DMS 273 treated with DMSO at 0.1 percent for 48 hours (cell line): ENCODE measurements at places on chromosomes 4 and X.

DNA sequence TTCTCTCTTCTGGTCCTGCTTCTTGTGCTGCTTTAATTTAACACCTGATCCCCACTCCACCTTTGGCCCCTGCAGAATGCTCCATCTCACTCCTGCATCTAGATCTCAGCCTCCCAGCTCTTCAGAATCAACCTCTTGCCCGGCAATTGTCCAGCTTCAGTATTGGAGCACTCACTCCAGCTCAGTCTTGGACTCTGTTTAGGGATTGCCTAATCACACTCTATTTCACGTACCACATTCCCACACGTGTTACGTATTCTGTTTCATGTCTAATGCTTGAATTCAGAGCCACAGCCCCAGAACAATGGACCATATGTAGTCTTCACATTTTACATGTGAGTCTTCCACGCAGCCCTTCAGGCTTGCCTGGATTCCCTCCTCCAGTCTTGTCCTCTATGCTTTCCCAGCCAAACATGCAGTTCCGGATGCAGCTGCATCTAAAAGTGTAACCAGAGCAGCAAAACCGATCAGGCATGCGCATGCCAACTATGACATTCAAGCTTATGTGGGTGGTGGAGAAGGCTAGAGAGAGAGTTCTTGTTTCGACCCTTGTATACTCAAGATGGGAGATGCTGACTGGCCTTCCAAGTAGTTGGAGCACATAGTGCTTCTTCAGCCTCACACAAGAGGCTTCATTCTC, 105.2 kb upstream of the FAM9A start:
- no peak for DNase-seq

DNA sequence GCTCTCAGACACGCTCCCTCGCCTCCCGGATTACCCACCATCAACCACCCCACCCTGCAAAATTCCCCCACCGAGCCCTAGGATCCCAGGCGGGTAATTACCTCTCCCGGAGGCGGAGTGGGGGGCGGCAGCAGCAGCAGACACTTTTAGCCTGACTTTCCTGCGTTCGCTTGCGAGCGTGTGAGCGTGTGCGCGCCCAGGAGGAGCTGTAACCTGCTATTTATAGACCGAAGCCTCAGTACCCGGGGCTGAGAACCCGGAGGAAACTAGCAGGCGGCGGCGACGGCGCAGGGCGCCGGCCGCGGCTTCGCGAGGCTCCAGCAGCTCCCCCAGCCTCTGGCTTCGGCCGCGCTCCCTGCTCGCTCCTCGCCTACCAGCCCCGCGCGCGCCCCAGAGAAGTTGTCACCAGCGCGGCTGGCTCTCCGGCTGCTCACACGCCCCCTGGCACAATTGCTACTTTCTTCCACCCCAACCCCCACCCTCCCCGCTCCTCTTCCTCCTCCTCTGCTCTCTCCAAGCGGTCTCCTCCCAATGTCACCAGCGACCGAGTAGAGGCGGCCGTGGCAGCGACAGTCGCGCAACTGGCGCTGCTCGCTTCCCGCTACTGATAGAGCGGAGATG, at the start of gene INPP4B:
TSS of gene INPP4B (minus strand) at position 194 of the 621 bp plus-strand sequence.
- no peak for DNase-seq

DNA sequence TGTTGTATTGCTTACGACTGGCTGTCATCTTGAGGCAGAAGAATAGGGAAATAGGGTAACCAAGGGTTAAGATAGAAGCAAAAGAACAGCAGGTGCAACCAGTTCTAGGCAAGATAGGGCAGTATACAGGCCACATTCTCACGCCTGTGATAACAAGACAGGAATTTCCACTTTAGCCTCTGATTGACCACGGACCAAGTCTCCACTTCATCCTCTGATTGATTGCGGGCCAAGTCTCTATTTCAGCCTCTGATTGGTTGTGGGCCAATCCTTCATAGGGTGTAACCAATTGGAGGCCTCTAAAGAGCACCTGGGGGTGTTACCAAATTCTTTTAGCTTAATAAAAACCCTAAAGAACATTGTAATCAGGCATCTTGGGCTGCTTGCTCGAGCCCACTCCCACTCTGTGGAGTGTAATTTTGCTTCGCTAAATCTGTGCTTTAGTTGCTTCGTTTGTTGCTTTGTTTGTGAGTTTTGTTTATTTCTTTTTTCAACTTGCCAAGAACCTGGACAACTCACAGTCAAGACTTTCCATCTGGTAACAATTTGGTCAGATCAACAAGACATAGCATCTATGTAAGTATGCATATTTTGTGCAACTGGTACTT, 8.7 kb upstream of the TBC1D9 start:
- no peak for DNase-seq

DNA sequence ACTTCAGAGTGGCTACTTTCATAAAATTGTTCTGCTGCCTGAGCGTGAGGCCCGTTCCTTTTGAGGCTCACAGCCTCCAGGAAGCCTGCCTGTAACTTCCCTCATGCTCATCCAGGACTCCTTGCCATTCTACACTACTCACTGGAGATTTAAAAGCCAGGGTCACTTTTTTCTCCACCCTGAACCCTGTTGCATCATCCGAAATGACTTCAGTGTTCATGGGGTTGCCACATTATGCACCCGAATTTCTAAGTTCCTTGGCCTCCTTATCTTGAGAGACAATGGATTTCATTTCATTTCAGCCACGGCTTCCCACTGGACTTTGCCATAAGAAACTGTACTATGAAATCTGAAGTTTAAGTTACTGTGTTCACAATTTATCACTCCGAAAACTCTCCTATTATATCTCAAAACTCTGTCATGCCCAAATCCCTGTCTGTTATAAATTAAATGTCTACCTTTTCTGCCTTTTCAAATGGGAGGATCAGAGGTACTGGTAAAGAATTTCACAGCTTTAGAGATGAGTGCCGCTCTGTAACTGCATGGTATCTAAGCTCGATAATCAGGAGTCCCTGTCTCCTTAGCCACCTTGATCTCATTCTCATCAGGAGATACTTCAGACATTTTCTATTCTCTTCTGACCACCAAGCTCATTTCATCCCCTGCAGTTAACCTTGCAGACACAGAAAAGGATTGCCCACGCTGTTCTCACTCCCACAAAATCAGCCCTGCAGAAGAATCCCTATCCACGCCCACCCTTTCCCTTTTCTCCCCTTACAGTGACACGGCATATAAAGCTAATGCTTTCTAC, 59.9 kb downstream of the TRIML1 start:
- DNase-seq, result no peak

DNA sequence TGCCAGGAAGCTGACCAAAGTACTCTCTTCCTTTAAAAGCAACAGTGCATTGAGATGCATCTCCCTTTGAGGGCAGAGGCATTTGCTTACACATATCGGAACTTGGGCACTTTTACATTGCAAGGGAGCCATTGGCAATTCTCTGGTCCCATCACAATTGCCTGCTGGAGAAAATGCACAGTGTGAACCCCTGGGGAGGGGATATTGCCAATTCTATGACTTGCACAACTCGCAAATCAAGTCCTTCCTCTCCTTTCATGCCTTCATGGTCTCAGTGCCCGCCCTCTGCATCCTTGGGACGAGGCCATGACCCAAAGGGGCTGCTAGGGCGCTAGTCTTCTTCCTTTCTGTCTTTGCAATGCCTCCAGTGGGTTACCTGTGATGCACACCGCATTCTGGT, 14.9 kb upstream of the PDZD4 start:
- DNase-seq, result no peak

- DNase-seq, result no peak
Measured at GRCh38 chr4:157226601-157227000, 6.1 kb downstream of the GRIA2 start.

DNA sequence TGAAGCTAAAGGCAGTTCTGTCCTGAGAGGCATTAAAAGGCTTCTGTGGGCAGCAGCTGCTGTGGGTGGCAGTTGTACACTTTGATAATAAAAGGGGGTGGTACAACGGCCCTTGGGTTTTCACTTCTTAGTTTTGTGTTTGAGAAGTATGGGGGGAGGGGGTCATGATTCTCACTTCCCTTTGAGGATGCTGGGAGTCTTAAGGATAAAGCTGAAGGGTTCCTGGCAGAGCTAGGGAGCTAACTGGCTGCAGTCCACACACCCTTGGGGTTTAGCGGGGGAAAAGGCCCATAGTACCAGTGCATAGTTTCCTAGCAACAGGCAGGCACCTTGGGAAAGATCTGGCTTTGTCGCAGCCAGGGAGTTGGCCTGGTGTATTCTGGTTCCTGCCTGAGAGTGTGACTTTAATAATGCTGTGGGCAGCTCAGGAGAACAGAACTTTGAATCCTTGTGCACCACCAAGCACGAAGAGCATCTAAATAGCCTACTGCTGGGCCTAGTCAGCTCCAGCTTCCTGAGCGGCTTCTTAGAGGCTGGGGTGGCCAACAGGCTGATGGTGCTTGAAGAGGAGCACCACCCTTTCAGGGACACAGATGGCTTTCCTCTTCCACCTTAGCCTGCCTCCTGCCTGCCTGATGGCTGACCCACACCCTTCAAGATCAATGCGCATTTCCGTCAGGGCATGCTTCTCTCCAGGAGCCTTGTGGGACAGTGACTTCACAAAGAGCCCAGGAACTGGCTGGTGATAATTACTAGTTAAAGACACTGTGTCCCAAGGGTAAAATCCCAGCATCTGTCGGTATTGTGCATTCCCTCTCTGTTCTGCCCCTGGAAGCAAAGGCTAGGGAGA, 12.5 kb downstream of the ZBTB33 start:
- DNase-seq, result no peak

DNA sequence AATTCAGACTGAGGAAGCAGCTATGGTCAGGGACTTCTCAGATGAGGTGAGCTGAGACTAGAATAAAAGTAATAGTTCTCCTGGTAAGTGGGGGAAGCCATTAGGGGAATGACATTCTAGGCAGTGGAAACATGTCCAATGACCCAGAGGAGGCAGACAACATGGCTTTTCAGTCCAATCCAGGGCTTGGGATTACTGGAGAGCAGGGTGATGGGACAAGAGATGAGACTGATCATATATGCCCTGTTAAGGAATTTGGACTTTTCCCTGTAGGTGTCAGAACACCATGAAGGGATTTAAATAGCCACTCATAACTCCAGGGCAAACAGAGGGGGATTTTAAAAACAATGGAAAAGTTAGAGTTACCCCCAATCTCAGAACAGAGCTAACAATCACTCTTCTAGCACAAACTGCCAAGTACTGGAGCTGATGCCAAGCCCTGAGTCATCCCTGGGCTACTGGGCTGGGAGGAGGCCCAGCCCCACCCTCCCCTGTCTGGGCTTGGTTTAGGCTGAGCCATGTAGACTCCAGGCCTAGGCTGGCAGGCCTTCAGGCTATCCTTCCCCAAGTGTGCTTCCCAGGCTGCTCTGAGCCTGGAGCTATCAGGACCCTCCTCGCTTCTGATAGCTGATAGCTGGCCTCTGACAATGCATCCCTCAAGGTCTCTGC, 22.7 kb upstream of the MSN start:
- peak; percentile 11 for DNase-seq

GRCh38 chr4:107721436-107722100, 1.5 kb upstream of the PAPSS1 start:
- no peak for DNase-seq

DNA sequence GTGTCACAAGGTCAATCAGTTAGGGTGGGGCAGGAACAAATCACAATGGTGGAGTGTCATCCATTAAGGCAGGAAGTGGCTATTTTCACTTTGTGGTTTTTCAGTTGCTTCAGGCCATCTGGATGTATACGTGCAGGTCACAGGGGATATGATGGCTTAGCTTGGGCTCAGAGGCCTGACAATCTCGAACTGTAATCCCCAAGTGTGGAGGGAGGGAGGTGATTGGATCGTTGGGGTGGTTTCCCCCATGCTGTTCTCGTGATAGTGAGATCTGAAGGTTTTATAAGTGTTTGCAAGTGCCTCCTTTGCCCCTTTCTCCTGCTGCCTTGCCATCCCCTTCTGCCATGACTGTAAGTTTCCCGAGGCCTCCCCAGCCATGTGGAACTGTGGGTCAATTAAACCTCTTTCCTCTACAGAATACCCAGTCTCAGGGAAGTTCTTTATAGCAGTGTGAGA, 36.7 kb upstream of the STS start:
- DNase-seq, result no peak

- DNase-seq, result no peak
Measured at GRCh38 chr4:149465955-149466354, 349.7 kb downstream of the IQCM start.

DNA sequence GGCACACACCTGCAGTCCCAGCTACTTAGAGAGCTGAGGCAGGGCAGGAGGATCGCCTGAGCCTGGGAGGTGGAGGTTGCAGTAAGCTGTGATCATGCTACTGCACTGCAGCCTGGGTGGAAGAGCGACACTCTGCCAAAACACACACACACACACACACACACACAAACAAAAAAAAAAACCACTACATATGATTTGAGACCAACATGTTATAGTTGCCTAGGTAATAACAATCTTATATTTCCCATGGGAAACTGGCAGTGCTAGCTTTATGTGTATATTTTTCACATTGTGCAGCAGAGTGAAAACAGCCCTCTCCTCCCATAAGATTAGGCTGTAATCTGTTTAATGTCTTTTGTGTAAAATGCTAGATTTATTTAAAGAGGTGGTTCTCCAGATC, 3.1 kb upstream of the FAM241A start:
- no peak for DNase-seq

- no peak for DNase-seq
Measured at GRCh38 chr4:21680326-21680898, 268.2 kb downstream of the KCNIP4 start.

- DNase-seq, result no peak
Measured at GRCh38 chrX:67648361-67648760, 104.5 kb downstream of the AR start.

GRCh38 chr4:77174426-77174825, 17.4 kb downstream of the CCNG2 start:
- DNase-seq, result no peak

DNA sequence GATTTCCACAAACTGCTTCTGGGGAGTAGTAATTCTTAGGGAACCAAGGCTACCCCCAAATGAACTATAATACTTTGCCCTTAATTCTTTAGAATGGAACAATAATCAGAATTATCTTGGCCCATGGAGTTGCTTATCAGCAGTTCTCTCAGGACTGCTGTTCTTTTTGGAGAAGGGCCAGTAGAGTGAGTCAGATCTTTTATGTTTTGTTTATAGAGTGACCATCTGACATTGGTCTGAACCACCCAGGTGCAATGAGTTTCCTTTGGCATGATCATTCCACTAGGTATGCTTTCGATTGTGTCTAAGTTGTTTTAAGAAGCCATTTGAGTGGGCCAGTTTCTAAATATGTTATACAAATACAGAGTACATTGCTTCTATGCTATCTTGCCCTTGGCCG, 31.8 kb downstream of the PRRG1 start:
- DNase-seq, result peak; percentile 59

GRCh38 chr4:14299166-14299565, 671.6 kb upstream of the BOD1L1 start:
- DNase-seq, result no peak
